Dermis blood vessel endothelial cell (primary cell): ENCODE measurements at places on chromosomes 2 and 18.

GRCh38 chr2:70664525-70664924, 103.5 kb downstream of the ADD2 start:
- no peak for DNase-seq

DNA sequence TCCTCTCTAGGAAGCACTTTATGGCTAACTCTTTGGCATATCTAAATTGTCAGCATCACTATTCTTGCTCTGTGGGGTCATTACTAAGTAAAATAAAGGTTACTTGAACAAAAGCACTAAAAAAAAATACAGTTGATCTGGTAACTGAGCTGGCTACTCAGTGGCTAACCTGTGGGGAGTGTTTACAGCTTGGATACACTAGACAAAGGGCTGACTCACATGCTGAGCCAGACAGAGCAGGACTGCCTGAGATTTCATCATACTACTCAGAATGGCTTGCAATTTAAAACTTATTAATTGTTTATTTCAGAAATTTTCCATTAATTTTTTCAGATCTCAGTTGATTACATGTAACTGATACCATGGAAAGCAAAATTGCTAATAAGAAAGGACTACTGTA, 1690.4 kb upstream of the SLC39A10 start:
- peak; percentile 54 for DNase-seq

- DNase-seq = peak; percentile 75
These were observed 19.7 kb downstream of the CLUL1 start for GRCh38 chr18:616380-616995.

- no peak for DNase-seq
These were observed 11.8 kb upstream of the GPR17 start for GRCh38 chr2:127634066-127634617.

- no peak for DNase-seq
These were observed 845.9 kb upstream of the ID2 start for GRCh38 chr2:7835693-7836680.

DNA sequence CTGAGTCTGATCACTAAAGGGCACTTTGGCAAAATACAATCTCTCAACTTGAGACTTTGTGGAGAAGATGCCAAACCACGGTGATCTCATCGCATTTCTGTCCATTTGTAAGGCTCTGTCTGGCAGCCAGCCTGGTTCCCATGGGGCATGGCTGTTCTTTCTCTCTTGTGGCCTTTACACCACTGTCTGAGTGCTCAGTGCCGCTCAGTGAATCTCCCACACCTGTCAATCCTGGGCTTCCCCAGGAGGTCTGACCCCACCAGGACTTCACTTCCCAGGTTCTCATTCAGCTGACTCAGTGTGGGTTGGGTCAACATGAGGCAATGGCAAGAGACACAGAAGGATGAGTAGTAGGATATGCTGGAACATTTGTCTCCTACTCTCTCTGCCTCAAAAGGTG, 96.8 kb upstream of the TRIB2 start:
- DNase-seq = no peak

DNA sequence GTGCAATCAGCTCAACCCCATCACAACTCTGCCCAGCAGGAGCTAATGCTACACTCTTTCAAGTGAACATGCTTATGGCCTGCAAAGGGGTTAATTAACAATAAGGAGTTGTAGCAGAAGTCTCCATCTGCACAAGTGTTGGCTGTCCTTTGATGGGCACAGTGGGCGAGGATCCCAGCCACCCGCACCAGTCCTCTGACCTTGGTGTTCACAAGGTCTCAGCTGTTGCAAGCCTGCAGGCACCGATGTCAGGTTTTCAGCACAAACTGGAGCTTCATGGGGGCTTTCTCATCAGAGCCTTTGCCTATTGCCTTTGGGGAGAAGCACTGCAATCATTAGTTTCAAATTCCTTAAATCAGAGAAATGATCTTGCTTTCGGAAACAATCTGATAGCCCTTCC, 60.9 kb upstream of the TMEM178A start:
- DNase-seq = no peak

GRCh38 chr18:7830468-7830867, 263.4 kb downstream of the PTPRM start:
- DNase-seq = peak; percentile 41

DNA sequence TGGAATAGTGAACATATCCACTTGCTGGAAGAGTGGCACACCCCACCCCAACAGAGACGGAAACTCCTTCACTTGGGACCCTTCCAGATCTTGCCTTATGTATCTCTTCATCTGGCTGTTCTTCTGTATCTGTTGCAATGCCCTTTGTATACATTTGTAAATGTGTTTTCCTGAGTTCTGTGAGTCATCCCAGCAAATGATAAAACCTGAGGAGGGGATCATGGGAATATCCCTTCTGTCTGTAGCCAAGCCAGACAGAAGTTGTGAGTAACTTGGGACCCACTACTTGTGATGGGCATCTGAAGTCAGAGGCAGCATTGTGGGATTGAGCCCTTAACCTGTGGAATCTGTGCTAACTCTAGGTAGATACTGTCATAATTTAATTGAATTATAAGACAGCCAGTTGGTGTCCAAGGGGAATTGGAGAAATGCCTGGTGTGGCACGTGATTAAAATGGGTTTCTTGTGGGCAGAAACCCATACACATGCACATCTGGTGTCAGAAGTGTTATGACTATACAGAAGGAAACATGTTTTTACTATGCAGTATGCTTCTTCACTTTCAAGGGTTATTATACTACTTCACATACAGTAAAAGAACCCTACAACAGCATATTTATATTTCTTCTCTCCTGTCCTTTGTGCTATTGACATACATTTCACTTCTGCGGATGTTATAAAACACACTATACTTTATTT, 32.3 kb upstream of the TMEM247 start:
- no peak for DNase-seq

GRCh38 chr2:162058973-162059668, 14.9 kb downstream of the DPP4 start:
- no peak for DNase-seq

DNA sequence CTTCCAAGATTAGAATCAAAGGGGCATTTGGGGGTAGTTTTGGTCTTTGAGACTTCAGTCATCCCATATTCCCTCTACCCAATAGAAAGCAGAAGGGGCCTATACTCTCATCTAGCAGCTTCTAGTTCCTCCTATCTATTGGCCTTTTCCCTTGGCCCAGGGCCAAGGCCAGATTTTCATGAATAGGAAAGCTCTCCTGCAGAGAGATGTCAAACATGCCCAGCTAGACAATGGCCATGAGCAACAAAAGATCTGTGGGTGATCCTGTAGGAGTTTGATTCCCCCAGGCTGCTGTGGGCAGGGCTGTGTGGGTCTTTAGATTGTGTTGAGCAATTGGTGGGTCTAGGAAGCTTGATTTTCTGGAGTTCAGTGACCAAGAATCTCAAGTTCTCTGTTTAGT, 2.9 kb upstream of the ADCYAP1 start:
- DNase-seq = no peak

- no peak for DNase-seq
These were observed 176.3 kb downstream of the INHBB start for GRCh38 chr2:120522151-120522751.

DNA sequence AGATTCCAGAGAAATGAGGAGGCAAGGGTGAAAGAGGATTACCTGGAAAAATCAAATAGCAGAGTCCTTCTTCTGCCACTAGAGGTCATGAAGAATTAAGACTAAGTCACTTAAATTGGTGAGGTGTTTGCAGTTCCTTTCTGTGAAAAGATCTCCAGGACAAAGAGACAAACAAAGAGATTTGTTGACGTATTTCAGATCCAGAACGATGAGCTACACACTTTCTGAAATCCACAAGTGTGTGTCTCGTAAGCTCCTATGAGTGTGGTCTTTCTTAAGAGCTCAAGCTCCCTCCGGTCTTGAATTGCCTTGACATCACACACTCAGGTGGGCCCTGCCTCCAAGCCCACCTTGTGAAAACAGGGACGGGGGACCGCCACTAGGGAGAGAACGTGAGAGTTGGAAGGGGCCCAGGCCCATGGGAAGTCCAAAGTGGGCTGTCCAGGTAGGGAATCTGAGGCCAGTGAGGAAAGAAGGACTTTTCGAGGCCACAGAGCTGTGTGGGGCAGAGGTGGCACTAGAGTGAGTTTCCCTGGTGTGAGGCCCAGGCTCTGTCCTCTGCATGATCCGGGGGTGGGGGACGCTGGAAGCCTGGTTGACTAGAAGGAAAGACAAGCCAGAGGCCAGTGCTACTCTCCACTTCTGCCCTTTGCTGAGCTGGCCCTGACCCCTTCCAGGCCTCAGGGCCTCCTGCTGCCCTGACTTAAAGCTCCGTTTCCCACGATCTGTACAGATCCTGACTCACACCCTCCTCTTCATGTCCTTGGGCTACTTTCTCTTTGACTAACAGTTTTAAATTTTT, 168.1 kb upstream of the NCK2 start:
- peak; percentile 44 for DNase-seq

- DNase-seq = no peak
These were observed 70.8 kb upstream of the NABP1 start for GRCh38 chr2:191607096-191607495.

- DNase-seq = peak; percentile 15
These were observed 3.9 kb downstream of the MAP3K19 start for GRCh38 chr2:135043345-135043744.

DNA sequence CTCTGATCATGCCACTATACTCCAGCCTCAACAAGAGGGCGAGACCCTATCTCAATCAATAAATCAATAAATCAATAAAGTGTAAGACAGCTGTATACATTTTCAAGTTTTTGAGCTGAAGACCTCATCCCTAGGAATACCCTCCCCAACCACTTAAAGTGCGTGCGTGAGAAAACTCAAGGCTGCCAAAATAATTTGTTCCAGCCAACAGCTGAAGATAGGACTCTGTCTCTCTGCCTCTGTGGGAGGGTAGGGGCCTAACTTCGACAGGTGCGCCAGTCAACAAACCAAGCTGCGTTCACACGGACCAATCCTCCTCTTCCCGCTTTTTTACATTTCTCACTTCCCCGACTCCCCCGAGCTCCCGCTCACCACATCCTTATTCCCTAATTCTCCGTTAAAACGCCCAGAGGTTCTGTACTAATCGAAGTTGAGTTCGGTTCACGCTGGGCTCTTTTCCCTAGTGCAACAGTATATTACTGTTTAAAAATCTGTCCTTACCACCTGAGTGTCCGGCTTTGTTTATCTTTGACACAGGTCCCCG, 618 bp downstream of the POLR2D start:
- no peak for DNase-seq

- DNase-seq = no peak
These were observed 7.4 kb downstream of the PTRHD1 start for GRCh38 chr2:24785671-24786321.

DNA sequence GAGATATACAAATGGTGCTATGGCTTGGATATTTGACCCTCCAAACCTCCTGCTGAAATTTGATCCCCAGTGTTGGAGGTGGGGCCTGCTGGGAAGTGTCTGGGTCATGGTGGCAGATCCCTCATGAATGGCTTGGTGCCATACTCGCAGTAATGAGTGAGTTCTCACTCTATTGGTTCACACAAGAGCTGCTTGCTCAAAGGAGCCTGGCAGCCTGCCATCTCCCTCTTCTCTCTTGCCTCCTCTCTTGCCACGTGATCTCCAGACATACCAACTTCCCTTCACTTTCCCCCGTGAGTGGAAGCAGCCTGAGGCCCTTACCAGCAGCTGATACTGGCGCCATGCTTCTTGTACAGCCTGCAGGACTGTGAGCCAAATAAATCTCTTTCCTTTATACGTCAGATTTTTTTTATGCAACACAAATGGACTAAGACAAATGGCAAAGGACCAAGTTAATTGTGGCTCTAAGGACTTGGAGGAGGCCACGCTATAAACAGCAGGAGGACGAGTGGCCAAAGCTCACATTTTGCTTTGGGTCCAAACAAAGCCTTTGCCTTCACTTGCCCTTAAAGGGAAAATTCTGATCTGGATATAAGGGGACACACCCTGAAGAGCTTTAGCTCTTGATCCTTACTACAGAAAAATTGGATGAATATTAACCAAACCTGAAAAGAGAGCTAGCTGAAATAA, 214.7 kb downstream of the SS18 start:
- no peak for DNase-seq

DNA sequence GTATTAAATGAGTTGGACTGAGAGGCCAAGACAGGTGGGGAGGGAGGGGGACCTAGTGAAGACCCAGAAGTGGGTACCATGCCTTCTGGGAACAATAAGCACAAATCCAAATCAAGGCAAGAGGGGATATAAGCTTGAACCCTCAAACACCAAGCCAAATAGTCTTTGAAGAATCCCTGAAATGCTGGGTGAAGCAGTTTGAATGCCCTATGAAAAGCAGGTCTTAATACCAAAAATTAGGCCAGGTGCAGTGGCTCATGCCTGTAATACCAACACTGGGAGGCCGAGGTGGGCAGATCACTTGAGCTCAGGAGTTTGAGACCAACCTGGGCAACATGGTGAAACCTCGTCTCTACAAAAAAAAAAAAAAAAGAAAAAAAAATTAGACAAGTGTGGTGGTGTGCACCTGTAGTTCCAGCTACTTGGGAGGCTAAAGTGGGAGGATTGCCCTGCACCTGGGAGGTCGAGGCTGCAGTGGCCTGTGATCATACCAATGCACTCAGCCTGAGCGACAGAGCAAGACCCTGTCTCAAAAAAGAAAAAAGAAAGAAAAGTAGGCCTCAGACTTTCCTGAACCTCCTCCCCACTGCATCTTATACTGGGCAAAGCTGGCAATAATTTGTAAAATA, 3.5 kb downstream of the PCBP1 start:
- no peak for DNase-seq

- DNase-seq = no peak
These were observed 91.3 kb downstream of the FAM210A start for GRCh38 chr18:13635046-13635445.

GRCh38 chr2:56739413-56739812, 555.6 kb downstream of the CCDC85A start:
- DNase-seq = no peak
